Smooth muscle cell of bladder (primary cell): ENCODE measurements at places on chromosomes 16 and 17. TPM values are rescaled to one million over a fixed set of nuclear protein-coding genes. Genes with fewer than 3 reads are reported as not detected.

The CACNG4 gene
- total RNA-seq = not detected in 2 replicates

The VPS9D1 gene
- total RNA-seq = 7.1 TPM in 2 replicates

The ATAD5 gene
- 0.43 and 0.55 TPM in 2 replicates for total RNA-seq

The SNX20 gene
- total RNA-seq = not detected in 2 replicates

The SEZ6L2 gene
- total RNA-seq = 2.1 and 7.0 TPM in 2 replicates

The PLLP gene
- total RNA-seq = not detected in 2 replicates

The SRSF1 gene
- 372 and 373 TPM in 2 replicates for total RNA-seq

The SLFN5 gene
- 61.7 and 67.7 TPM in 2 replicates for total RNA-seq

The SPN gene
- total RNA-seq = under 0.01 and 0.09 TPM in 2 replicates

The SLC13A5 gene
- not detected in 2 replicates for total RNA-seq

The PRAC1 gene
- not detected in 2 replicates for total RNA-seq

The KRT40 gene
- not detected in 2 replicates for total RNA-seq

The IL34 gene
- 4.1 and 5.3 TPM in 2 replicates for total RNA-seq

The HBA1 gene
- not detected in 2 replicates for total RNA-seq

The PPP1R1B gene
- not detected in 2 replicates for total RNA-seq
